Type B pancreatic cell (in vitro differentiated cells): ENCODE measurements at places on chromosomes 16 and 17.

DNA sequence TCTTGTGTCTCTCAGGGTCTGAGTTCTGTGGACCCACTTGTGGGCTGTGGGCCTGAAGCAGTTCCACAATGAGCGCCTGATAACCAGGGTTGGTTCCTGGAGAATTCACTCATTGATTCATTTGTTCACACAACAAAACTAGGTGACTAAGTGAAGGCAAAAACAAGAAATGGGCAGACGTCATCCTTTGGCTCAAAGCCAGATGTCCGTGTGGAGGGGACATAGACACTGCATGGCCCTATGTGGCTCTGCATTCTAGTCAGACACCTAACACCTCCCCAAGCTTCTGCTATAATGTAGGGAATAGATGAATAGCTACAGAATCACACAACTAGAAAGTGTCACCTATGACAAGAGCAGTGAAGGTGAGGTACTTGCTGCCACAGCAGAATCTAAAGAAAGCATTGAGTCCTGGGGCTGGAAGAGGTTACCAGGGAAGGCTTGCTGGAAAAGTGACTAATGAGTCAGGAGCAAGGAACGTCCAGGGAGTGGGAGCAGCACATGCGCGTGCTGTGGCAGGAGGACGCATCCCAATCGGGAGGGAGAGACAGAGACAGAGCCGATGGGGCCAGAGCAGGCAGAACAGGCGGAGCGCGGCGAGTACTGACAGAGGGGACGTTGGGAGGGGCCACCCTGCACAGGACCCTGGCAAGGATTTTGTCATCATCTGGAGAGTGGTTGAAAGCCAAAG is 58.9 kb downstream of the CES1 start:
- H3K27me3 ChIP-seq, result peaks cover 38% of the 10 kb centered on the region
- no peaks in the 10 kb centered on the region for H3K4me1 ChIP-seq
- no peak for DNase-seq
- no peak overlapping the region for H3K4me3 ChIP-seq

- DNase-seq, result no peak
- H3K27me3 ChIP-seq, result no peaks in the 10 kb centered on the region
- H3K4me3 ChIP-seq, result no peak overlapping the region
These were observed 21.7 kb upstream of the NFAT5 start for GRCh38 chr16:69544088-69544487.

GRCh38 chr16:84813141-84813934 is 6.4 kb upstream of the CRISPLD2 start:
- H3K27ac ChIP-seq, result no peak overlapping the region
- no peak for DNase-seq
- no peak overlapping the region for H3K4me3 ChIP-seq
- peaks cover 10% of the 10 kb centered on the region for H3K27me3 ChIP-seq

- H3K27me3 ChIP-seq, result no peaks in the 10 kb centered on the region
- DNase-seq, result no peak
- H3K4me1 ChIP-seq, result peaks cover 25% of the 10 kb centered on the region
- peaks cover 3% of the 10 kb centered on the region for H3K36me3 ChIP-seq
- peak overlapping the region; percentile 93 for H3K4me3 ChIP-seq
These were observed 1.5 kb upstream of the MARF1 start for GRCh38 chr16:15644267-15644961.

DNA sequence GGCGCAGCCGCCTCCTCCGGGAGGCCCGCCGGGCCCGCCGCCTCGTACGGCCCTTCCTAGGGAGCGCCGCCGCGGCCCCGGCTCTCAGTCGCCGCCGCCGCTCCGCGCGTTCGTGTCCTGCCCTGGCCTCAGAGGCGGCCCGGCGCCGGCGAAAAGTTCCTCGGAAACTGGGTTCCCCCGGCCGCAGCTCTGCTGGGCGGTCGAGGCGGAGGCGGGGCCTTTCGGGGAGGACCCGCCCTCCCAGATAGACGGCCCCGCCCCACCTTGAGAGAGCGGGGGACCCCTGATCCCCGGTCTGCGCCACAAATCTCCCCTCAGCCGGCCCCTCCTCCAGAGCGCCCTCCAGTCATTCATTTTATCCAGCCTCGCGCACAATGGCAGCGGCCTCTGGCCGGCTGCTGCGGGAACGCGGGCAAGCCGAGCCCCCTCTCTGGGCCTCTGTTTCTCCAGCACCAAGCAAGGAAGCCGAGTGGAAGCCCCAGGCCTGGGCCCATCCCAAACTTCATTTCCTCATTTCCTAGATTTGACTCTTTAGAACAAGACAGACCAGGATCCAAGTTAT is at the start of gene SREBF1:
Gene SREBF1, minus strand, starts transcription at position 169 of the 562 bp plus-strand sequence. CDS start 169 bp downstream, outside the sequence.
- peaks cover 3% of the 10 kb centered on the region for H3K36me3 ChIP-seq
- peaks cover 57% of the 10 kb centered on the region for H3K4me1 ChIP-seq
- DNase-seq, result peak; percentile 81

- DNase-seq, result no peak
- H3K27me3 ChIP-seq, result no peaks in the 10 kb centered on the region
- H3K4me3 ChIP-seq, result peak overlapping the region; percentile 4
- H3K36me3 ChIP-seq, result peaks cover 16% of the 10 kb centered on the region
- peak overlapping the region; percentile 39 for H3K27ac ChIP-seq
- H3K4me1 ChIP-seq, result peaks cover 42% of the 10 kb centered on the region
These were observed 228.6 kb downstream of the ZFHX3 start for GRCh38 chr16:72819345-72819744.

GRCh38 chr16:69064124-69064763 is 41.2 kb upstream of the HAS3 start:
- no peaks in the 10 kb centered on the region for H3K27me3 ChIP-seq
- H3K4me1 ChIP-seq, result peaks cover 19% of the 10 kb centered on the region
- H3K36me3 ChIP-seq, result no peaks in the 10 kb centered on the region

DNA sequence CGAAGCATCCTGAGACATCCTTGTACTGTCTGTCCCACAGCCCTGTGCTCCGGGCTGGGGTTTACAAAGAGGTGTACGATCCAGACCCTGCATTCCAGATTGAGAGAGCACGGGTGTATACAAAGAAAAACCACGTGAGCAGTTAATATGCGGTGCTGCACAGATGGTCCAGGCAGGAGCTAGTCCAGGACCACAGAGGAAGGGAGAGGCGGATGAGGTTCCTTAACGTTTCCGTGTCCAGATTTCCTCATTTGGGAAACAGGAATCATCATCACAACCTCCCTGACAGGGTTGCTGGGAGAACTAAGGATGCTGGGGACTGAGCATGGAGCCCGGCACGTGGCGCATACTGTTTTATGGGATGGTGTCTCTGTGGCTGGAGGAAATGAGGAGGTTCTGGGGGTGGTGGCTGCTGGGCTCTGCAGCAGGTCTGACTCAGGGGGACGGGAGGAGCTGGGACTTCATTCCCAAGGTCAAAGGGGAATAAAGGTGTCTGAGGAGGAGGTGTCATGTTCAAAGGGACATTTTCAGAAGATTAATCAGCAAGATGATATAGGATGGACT is 26.2 kb downstream of the WIPI1 start:
- H3K27me3 ChIP-seq, result no peaks in the 10 kb centered on the region
- H3K27ac ChIP-seq, result no peak overlapping the region
- DNase-seq, result no peak
- H3K4me3 ChIP-seq, result no peak overlapping the region

DNA sequence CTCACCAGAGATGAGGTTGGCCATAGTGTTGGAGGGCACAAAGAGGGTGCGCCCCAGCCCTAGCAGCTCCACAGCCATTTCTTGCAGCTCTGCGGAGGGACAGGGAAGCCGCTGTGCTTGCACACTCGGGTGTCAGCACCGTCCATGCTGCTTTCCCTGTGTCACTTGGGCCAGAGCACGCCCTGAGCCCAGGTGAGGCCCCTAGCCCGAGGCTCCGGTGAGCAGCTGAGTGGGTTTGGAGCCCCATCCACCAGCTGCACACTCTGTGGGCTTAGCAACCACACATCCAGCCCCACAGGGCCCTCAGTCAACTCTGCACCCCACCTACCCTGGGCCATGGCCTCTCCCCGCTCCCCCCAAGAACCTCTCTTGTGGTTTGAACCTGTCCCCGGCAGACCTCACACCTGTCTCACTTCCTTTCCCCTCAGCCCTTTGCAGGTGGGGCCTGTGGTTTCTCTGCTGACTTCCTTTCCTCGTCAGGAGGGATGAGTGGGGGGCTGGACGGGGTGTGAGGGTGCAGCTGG is 20.7 kb downstream of the TMEM235 start:
- H3K27ac ChIP-seq, result no peak overlapping the region
- H3K4me3 ChIP-seq, result no peak overlapping the region
- DNase-seq, result no peak
- no peaks in the 10 kb centered on the region for H3K27me3 ChIP-seq
- H3K4me1 ChIP-seq, result peaks cover 7% of the 10 kb centered on the region

DNA sequence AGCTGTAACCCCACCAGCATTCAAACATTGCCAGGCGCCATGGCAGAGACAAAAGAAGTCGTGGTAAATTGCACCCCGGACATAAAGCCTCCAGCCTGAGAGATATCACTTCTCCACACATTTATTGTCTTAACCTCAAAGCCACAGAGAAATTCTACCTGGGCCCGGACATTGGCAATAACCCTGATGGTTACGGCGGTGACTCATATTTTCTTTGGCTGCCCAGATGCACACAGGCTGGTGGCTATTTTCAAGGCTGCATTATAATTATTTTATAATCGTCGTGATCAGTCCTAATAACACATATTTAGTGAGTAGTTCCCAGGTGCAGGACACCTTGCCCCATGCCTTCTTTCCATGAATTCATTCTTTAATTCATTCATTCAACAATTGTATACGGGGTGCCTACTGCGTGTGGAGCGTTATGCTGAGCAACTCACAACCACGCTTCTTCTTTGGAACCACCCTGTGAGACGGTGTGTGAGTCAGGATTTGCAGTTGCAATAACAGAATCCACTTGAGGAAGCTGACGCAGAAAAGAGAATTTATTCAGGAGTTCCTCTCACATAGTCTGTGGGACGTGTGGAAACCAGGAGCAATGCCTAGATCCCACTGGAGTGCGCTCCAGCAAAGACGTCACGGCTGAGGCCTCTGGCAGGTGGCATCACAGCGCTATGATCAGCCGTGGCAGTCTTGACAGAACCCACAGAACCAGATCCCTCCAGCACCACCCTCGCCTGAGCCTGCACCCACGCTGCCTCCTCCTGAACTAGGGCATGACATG is 245.7 kb downstream of the FOXL1 start:
- H3K36me3 ChIP-seq, result no peaks in the 10 kb centered on the region
- H3K4me1 ChIP-seq, result peaks cover 23% of the 10 kb centered on the region
- H3K4me3 ChIP-seq, result no peak overlapping the region
- no peak overlapping the region for H3K27ac ChIP-seq

GRCh38 chr16:8107296-8107695 is 483.0 kb downstream of the TMEM114 start:
- H3K4me3 ChIP-seq, result no peak overlapping the region
- no peaks in the 10 kb centered on the region for H3K36me3 ChIP-seq
- no peak overlapping the region for H3K27ac ChIP-seq
- no peaks in the 10 kb centered on the region for H3K4me1 ChIP-seq
- H3K27me3 ChIP-seq, result peaks cover 10% of the 10 kb centered on the region

GRCh38 chr17:30113213-30113612 is 3.4 kb upstream of the NSRP1 start:
- no peak overlapping the region for H3K27ac ChIP-seq
- no peak for DNase-seq
- H3K4me1 ChIP-seq, result peaks cover 17% of the 10 kb centered on the region
- H3K4me3 ChIP-seq, result no peak overlapping the region
- H3K36me3 ChIP-seq, result peaks cover 3% of the 10 kb centered on the region

- no peak overlapping the region for H3K4me3 ChIP-seq
- H3K4me1 ChIP-seq, result peaks cover 13% of the 10 kb centered on the region
- H3K36me3 ChIP-seq, result peaks cover 10% of the 10 kb centered on the region
These were observed 27.2 kb downstream of the SNX20 start for GRCh38 chr16:50653633-50654519.
